ENCODE measurements at places on chromosomes 2 and 18. TPM values are rescaled to one million over a fixed set of nuclear protein-coding genes. Genes with fewer than 3 reads are reported as not detected.
A peak's percentile ranks its signal among the peaks of the same experiment; 100 is the strongest.

DNA sequence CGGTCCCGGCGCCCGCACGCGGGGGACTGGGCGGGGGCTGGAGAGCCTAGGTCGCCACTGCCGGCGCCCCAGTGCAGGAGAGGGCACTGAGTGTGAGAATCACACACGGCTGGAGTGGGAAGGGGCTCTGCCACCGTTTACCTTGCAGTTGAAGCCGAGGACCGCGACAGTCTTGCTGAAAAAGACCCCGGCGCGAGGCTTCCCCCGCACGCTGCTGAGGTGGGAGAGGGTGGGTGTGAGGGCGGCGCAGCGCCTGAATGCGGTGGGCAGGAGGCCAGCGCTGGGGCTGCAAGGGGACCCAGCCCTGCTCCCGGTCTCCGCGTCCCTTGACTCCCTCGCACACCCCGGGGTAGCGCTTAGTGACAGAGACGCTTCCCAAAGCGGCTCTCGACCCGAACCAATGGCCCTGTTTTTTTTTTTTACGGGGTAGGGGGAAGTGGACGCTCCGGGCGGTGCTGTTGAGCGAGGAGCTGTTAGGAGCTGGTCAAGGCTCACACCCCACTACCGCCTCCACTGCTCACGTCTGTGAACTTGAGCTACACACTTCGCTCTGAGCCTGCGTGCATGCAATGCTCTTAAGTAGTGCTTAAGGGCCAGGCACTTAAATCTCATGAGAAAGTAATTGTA, 794 bp downstream of the NOTO start:
- DNase-seq, result no peak
- peaks cover 3% of the 10 kb centered on the region for H3K4me1 ChIP-seq
- peaks cover 63% of the 10 kb centered on the region for H3K27me3 ChIP-seq
- peak overlapping the region; percentile 39 for H3K4me3 ChIP-seq
- no peak overlapping the region for H3K27ac ChIP-seq
- H3K36me3 ChIP-seq, result peaks cover 2% of the 10 kb centered on the region

GRCh38 chr2:191441496-191442214, 196.5 kb downstream of the MYO1B start:
- no peak overlapping the region for H3K4me3 ChIP-seq
- H3K27me3 ChIP-seq, result peaks cover 5% of the 10 kb centered on the region
- H3K27ac ChIP-seq, result no peak overlapping the region
- no peaks in the 10 kb centered on the region for H3K36me3 ChIP-seq
- DNase-seq, result no peak

DNA sequence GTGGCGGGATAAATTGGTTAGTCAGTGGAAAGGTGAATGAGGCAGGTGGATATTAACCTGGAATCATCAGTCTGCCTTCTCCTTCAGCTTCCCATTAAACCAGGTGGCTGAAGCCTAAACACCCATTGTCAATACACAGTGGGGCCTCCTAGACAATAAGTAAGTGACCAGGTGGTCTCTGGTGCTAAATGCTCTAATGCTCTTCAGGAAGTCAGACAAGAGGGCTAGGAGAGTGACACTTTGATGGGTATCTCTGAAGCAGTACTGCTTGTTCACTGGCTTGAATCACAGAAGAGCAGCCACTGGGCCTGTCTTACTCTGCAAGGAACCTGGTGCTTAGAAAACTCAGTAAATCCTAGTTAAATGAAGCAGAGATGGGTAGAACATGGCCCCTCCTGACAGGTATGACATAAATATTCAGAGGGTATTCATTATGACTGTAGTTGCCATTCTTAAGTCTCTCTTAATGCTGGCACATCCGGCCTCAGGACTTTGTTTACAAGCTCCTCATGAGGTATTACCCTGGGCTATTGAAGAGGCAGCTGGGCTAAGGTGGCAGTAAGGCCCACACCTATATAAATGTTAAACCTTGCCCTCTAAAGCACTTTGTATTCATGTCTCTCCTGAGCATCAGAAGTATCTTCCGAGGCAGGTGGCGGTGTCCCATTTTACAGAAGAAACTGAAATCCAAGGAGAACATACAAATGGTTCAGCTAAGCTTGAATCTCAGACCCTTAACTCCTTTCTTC, 104.9 kb downstream of the NCK2 start:
- DNase-seq, result no peak
- H3K27ac ChIP-seq, result no peak overlapping the region
- no peak overlapping the region for H3K4me3 ChIP-seq

DNA sequence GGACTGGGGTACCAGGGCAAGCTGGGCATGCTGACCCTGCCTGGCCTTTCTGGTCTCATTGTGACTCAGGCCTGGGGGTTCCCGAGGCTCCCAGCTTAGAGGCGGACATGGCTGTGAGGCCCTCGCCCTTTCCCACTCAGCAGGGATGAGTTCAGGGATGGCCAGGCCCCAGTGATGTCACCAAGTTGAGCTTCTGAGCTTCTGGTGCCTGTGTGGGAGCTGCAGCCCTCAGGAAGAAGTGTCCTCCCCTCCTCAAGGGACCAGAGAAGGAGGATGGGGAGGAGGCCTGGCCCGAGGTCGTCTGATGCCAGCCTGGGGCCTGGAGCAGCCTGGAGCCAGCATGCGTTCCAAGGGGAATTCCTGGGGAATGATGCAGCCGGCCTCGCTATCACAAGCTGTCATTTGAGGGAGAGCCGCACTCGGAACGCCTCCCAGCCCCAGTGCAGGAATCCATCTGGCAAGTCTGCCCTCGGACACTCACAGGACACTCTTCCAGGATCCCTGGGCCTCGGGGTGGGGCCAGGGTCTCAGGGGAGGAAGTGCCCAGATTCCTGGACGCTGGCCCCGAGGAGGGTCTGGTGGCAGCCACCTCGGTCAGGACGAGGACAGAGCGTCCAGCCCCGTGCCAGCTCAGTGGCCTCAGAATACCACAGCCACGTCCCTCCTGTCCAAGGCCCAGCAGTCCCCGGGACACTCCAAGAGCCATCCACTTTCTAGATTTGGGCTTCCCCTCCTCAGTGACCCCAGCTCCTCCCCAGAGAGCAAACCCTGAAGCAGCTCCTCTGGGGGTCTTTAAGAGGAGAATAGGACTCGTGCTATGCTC, 61.2 kb upstream of the GPC1 start:
- H3K4me1 ChIP-seq, result no peaks in the 10 kb centered on the region
- no peak for DNase-seq
- H3K4me3 ChIP-seq, result no peak overlapping the region
- H3K27me3 ChIP-seq, result peaks cover under 1% of the 10 kb centered on the region

DNA sequence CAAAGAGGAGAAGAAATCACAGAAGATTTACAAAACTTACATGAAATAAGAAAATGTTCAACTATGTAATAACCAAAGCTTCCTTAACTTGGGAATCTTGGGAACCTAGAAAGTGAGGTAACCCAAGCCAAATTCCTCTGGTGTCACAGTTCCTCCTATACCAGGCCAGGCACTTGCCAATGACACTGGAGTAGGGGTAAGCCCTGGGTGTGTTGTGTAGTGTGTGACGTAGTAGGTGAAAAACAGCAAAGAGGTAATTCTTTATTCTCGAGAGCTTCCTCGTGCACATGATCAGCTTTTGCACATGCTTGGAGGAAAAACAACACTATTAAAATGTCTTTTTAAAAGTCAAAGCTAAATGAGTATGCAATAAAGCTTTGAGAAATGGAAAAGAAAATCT, 118.0 kb downstream of the METTL8 start:
- H3K4me3 ChIP-seq, result no peak overlapping the region
- H3K4me1 ChIP-seq, result peaks cover 18% of the 10 kb centered on the region
- no peak overlapping the region for H3K27ac ChIP-seq
- H3K36me3 ChIP-seq, result peaks cover 22% of the 10 kb centered on the region

GRCh38 chr18:54991981-54992380, 32.7 kb upstream of the CCDC68 start:
- no peaks in the 10 kb centered on the region for H3K36me3 ChIP-seq
- H3K4me3 ChIP-seq, result no peak overlapping the region
- no peaks in the 10 kb centered on the region for H3K4me1 ChIP-seq
- DNase-seq, result no peak
- H3K27me3 ChIP-seq, result peaks cover 4% of the 10 kb centered on the region

GRCh38 chr2:46098621-46099062, 198.6 kb upstream of the EPAS1 start:
- peaks cover 22% of the 10 kb centered on the region for H3K36me3 ChIP-seq
- H3K4me3 ChIP-seq, result no peak overlapping the region
- DNase-seq, result no peak
- no peaks in the 10 kb centered on the region for H3K27me3 ChIP-seq

The ACOXL gene
- total RNA-seq, result not detected

The SRD5A2 gene
- total RNA-seq, result not detected

The NRP2 gene
- 2.9 TPM for total RNA-seq

The GALNT14 gene
- total RNA-seq, result not detected

The ZC3H6 gene
- 21.3 TPM for total RNA-seq

Measured in activated naive CD8-positive, alpha-beta T cell treated with anti-CD3 and anti-CD28 coated beads, Interleukin-2, amount 10 ng/mL, durations not matched to agents 7 days and 5 days (primary cell).